Astrocyte (in vitro differentiated cells and primary cell): ENCODE measurements at places on chromosomes 6 and 20. TPM values are rescaled to one million over a fixed set of nuclear protein-coding genes. Genes with fewer than 3 reads are reported as not detected.

DNA sequence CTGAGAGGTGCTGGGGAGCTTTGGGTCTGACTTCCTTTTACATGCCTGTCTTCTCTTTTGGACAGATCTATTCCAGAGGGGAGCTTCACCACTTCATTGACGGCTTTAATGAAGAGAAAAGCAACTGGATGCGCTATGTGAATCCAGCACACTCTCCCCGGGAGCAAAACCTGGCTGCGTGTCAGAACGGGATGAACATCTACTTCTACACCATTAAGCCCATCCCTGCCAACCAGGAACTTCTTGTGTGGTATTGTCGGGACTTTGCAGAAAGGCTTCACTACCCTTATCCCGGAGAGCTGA, 13.1 kb downstream of the PRDM1 start:
- DNase-seq, result no peak

GRCh38 chr6:138110229-138110628, 3.0 kb upstream of the PERP start:
- no peak for DNase-seq

THBD gene
- total RNA-seq, result 14.2 and 22.7 TPM in 2 replicates

GRCh38 chr6:4316867-4317400, 181.6 kb upstream of the ECI2 start:
- DNase-seq, result peak; percentile 90

- DNase-seq, result no peak
These were observed 73.8 kb downstream of the TSHZ2 start for GRCh38 chr20:53045941-53046340.

GRCh38 chr6:33827546-33828451, 24.0 kb upstream of the MLN start:
- DNase-seq, result no peak

GRCh38 chr6:3617192-3617631, 134.3 kb downstream of the PXDC1 start:
- DNase-seq, result no peak

MDFI gene
- total RNA-seq, result 144 and 167 TPM in 2 replicates

- no peak for DNase-seq
These were observed 22.2 kb upstream of the VEGFA start for GRCh38 chr6:43747784-43748183.

DNA sequence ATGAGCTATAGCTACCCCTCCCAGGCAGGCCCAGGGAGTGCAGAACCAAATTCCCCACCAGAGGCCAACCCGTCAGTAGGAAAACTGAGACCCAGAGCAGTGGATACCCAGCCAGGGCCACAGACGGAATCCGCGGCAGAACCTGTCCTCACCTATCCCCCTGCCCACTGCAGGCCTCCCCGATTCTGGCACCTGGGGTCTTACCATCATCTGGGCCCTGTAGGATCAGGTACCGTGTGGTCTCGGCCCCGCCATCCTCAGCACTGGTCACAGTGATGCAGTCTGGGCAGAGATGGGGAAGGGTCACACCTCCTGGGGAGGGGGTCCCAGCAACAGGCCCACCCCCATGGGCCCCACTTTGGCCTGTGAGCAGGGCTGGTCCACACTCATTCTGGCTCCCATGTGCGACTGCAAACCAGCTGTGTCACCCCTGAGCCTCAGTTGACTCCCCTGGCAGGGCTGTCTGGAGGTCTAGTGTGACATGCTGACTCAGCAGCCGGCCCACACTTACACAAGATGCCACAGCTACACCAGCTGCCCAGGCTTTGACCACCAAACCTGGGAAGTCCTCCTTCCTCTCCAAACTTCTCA, 3.8 kb downstream of the ZNF335 start:
- DNase-seq, result no peak

PPP1R14C gene
- 3.9 and 6.6 TPM in 2 replicates for total RNA-seq

SEC23B gene
- total RNA-seq, result 61.5 and 66.4 TPM in 2 replicates

DNA sequence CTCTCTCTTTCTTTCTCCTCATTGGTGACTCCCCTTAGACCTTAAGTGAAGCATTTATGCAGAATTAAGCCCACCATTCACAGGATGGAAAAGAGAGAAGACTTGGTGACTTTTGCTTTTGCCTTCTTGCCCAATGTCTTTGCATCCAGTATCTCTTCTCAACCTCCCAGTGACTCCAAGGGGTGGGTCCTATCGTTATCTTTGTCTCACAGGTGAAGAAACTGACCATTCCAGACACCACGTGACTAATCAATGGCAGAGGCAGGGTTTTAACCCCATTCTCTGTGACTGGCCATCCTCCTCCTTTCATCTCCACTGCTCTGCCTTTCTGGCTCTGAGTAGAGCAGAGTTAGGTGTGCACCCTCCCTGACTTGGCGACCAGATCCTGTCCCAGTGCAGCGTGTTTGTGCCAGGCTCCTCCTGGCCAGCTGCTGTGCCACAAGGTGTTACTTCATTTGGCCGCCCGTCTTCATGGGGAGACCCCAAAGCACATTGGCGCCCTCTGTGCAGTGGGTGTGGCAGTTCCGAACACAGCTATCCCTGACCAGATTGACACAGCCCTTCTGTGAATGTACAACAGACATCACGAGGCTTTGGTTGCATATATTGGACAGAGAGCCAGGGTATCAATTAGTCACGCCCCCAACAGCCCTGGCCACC, 501.3 kb downstream of the CD83 start:
- DNase-seq, result no peak

- no peak for DNase-seq
These were observed 398.0 kb upstream of the PLCB4 start for GRCh38 chr20:8670893-8671215.

VGLL2 gene
- total RNA-seq, result 1.2 and 1.7 TPM in 2 replicates

DNA sequence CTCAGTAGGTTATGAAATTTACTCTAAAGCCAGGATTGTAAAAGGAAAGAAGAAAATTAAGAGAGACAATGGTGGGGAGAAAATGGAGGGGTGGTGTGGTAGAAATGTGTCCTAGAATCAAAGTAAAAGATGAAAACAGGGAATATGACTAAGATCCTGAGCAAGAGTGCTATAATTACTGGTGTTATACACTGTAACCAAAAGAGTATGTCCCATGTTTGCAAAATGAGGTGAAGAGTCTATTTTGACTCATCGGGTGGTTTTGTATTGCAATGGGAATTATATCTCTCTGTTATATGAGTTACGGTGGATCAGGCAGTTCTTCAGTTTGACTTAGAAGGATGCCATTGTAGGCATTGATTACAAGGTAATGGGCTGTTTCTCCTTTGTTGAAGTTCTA, 8.5 kb downstream of the L3MBTL3 start:
- DNase-seq, result no peak

- no peak for DNase-seq
These were observed 30.4 kb upstream of the PREX1 start for GRCh38 chr20:48858075-48858790.

GRCh38 chr6:124203101-124203811, 399.6 kb downstream of the NKAIN2 start:
- peak; percentile 32 for DNase-seq

DAAM2 gene
- 38.4 and 50.3 TPM in 2 replicates for total RNA-seq

GRCh38 chr6:159074120-159074684, 29.4 kb upstream of the TAGAP start:
- DNase-seq, result peak; percentile 11

DNA sequence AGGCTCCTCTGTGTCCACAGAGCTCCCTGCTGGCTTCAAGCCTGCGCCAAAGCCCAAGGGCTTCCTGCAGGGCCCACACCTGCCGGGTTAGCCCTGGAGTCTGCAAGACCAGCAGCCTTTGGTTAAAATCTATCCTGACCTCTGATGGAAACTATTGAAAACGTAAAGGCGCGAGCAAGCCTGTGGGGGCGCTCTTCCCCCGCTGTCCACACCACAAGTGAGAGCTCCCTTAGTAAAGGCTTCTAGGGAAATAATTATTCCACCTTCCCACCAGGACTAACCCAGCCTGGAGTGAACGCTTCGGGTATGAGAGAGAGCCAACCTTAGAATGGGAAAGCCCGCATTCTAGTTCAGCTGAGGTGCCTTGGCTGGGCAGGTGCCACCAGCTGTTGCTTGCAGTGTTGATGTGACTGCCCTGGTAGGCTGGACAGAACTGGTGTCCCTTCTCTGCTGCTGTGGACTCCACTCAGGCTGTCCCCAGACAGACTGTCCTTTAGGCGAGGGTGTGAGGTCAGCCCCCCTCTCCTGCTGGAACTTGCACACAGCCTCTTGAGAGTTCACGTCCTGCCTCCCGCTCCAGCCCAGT, 68.7 kb downstream of the SYTL3 start:
- no peak for DNase-seq

DNA sequence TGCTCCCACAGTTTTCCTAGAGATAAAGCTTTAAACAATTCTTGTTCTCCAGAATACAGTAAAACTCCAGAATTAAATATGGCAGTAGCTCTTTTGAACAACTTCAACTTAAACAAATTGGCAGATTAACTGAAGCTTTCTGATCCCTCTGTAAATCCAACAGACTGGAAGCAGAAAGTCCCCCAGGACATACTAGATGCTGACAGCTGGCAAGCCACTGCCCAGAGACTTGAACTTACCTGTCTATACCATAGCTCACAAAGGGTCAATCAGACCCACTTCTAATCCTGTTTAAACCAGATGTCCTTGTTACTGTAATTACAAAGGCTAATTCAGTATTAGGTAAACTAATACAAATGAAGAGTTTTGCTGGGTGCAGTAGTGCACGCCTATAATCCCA, 12.3 kb downstream of the GPLD1 start:
- no peak for DNase-seq

GRCh38 chr6:72976484-72976883, 248.8 kb downstream of the KHDC1L start:
- peak; percentile 41 for DNase-seq

- DNase-seq, result no peak
These were observed 142.7 kb downstream of the PCSK2 start for GRCh38 chr20:17369506-17369905.

CRIP3 gene
- total RNA-seq, result not detected in 2 replicates

- DNase-seq, result no peak
These were observed 3.8 kb downstream of the HLA-DPB1 start for GRCh38 chr6:33079580-33079979.

DNA sequence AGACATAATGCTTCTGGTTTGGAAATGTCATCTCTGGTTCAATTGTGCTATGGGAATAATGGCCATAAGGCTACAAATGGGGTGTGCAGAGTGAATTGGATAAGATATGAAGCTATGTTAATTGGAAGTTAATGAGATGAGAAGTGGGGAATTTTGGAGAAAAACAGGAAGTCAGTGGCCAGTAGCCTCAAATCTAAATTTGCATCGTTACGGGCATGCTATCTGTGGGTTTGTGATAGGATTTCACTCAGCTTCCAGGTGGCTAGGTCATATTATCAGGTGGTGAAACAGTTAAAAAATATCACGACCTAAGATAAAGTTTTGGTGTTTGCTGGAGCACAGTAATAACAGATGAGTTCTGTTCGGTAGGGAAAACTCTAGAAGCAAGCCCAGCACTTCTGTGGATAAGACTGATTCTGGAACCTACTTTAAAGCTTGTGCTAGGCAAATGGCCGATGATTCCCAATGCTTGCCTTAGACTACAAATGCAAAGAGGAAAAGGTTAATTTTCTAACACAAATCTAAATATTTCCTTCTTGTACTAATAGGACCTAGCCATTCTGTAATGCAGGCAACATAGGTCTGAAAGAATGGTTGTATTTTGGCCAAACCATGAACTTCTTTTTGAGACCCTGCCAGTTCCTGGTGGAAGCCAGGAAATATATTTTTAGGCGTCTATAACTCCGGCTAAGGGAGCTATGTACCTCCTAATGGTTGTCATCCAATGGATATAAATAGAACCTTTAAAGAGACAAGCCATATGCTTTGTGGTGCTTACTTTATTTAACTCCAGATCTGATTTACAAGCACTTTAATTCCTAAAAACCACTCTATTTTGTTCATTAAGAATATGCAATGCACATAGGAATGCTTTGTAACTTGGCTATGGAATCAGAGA, 111.0 kb downstream of the PLCB1 start:
- DNase-seq, result no peak

GRCh38 chr6:142744836-142745235, 200.1 kb downstream of the HIVEP2 start:
- DNase-seq, result no peak

TOX2 gene
- 0.16 TPM in 1 of 2 replicates, not detected in the other for total RNA-seq

DNA sequence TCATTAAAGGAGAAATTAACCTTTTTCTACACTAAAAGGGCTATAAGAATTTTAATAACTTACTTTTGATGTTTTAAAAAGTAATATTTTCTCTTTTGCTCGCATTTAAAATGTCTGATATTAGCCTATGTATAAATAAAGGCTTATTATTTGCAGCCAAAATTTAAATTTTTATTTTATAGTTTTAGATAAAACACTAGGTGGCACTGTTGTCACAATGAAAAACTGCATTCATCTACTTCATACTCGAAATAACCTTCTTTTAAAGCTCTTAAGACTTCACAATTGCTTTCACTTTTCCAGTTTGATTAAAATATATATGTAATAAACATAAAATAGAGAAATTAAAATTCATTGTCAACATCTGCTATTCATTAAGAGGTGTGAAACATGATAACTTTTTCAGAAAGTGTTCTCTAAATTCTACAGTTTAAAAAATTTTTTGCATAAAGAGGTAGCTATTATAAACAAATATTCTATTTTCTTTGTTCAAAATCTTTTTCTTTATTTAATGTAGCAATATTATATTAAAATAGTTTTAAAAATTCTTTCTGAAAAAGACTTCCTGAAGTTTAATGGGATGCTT, 78.8 kb upstream of the DEFB112 start:
- no peak for DNase-seq

GRCh38 chr6:5135788-5136376, 50.7 kb downstream of the PPP1R3G start:
- DNase-seq, result no peak

ENPP5 gene
- total RNA-seq, result 1.4 and 1.8 TPM in 2 replicates

- no peak for DNase-seq
These were observed 17.9 kb downstream of the GCM1 start for GRCh38 chr6:53130569-53131290.

HELZ2 gene
- 188 and 200 TPM in 2 replicates for total RNA-seq

- peak; percentile 40 for DNase-seq
These were observed 30.5 kb upstream of the LYRM2 start for GRCh38 chr6:89669002-89669401.

- DNase-seq, result no peak
These were observed 353.3 kb downstream of the HACE1 start for GRCh38 chr6:104506429-104506828.
